Kidney capillary endothelial cell (primary cell): ENCODE measurements at places on chromosomes 1 and 21.

- DNase-seq = no peak
Measured at GRCh38 chr1:208006258-208006920, 95.5 kb upstream of the CD34 start.

DNA sequence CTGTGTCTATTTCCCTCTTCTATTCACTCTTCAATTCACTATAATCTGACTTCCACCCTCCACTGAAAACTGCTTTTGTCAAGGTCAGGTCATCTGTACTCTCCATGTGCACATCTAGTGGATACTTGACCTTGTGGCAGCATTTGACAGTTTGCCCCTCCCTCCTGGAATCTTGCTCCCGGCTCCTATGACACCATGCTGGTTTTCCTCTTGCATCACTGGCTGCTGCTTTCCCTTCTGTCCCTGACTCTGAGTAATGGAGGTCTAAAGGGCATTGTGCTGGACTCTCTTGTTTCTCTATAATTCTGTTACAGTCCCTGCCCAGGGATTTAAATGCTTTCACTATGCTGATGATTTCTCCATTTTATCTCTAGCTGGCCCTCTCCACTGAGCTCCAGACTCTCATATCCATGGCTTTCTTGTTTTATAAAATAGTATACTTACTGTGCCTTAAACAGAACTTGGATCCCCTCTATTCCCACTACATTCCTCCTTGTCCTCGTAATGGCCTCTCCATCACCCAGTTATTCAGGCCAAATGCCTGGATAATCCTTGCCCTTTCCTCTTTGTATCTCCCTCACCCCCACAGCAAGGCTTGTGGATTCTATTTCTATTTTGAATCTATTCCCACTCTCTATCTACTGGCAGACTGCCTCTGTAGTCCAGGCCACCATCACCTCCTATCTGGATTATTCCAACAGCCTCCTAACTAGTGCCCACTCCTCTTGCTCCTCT is 36.8 kb upstream of the PODN start:
- no peak for DNase-seq

DNA sequence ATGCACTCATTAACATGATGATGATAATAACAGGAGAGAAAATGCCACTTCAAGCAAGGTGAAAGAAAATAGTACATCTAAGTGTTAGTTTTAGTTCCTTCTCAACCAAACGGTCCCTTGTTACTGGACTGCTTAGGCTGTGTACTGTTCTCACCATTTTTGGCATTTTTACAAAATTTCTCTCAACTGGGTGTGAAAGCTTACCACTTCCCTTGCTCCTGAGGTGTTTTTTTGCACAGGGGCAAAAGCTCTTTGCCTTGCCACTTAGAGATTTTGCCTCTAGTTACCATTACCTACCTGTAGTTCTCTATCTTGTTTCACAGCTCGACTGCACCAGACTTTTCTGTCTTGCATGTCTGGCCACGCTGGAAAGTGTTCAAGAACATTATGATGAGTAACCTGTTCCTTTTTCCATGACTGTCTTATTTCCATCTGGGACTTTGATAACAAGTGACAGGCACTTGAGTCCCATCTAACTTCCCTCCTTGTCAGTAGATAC is 10.7 kb downstream of the NEK7 start:
- no peak for DNase-seq

DNA sequence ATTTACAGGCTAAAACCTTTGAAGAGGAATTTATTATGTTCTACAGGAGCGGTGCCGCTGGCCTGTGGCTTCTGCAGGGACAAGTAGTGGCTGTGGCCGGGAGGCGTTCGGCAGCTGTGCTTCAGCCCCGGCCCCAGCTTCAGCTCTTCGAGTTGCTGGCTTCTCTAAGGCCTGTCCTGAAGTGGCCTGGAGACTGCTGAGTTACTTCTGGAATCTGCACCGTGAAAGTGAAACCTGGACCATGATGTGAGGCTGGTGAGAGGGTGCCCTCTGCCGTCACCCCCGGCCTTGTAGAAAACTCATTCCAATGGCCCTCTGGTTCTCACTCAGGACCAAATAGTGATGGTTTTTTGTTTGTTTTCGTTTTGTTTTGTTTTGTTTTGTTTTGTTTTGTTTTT is 48.1 kb downstream of the PRKCZ start:
- no peak for DNase-seq

GRCh38 chr1:150263549-150263948 is 5.3 kb downstream of the APH1A start:
- DNase-seq = no peak
